NCI-H446 treated with DMSO at 0.1 percent for 48 hours (cell line): ENCODE measurements at places on chromosomes 3 and 15.

GRCh38 chr15:69652293-69652692 is 199.7 kb downstream of the RPLP1 start:
- DNase-seq: no peak

DNA sequence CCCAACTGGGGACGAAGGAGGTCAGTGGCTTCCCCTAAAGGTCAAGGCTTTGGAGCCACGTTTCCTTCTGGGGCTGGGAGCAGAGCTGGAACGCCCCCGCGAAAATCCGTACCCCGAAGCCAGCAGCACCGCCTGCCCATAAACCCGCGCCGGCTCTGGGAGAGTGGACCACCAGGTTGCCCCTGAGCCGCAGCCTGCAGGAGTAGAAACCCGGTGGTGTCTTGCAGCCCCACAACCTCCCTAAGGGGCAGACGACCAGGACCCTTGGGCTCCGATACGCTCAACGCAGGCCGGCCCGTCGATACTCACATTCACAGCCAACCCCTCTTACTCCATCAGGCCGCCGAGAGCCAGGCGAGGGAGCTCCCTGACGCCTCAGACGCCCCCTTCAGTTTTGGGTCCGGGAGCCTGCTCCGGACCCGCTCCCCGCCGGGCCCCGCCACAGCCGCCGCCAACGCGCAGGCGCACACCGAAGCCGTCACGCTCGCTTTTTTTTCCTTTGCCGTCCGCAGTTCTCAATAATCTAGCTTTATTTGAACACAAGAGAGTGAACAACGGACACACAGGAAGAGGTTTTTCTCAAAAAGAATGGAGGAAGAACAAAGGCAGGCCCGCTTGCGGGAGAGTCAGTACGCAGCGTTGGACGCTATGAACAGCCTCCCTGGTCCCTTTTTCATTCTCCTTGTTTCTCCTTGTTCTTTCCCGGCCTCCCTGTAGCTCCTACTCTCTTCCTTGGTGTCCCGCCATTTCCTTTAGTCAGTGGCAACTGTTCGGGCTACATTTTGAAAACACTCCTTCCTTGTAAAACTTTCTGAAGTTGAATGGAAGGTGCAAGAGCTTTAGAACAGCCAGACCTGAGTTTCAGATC is at the start of gene ZNF106:
TSS of gene ZNF106 (minus strand) at position 471 of the 868 bp plus-strand sequence. CDS start 18,852 bp downstream, outside the sequence.
- peak; percentile 81 for DNase-seq

- DNase-seq: no peak
These were observed 44.6 kb downstream of the PTPN23 start for GRCh38 chr3:47425383-47425778.

DNA sequence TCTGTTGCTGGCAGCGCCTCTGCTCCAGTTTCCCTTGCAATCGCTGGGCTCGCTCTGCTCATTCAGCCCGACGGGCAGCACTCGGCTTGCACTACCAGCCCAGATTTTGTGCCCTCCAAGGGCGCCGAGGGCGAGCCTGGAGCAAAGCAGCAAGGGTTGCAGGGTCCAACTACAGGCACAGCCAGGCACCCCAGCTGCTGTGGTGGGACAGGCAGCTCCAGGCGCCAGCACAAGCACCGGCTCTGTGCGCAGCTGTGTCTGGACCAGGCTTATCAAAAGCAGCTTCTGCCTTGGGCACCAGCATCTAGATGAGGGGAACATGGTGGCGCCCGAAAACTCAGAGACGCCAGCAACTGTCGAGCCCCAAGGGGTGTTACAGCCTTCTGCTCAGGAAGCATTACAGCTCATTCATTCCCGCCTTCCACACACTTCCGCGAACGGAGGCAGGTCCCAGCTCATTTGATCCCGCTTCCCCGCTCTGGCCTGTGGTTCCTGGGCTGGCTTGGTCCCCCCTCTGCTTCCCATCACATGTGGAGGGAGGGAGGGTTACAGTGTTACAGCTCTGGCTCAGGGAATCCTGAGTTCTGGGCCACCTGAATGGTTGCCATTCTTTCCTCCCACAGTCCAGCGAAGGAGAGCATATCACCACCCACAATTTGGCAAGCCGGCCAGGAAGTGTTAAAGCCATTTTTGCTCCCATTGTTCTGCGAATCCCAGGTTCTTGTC is 409.9 kb upstream of the ALCAM start:
- DNase-seq: no peak

GRCh38 chr15:44790656-44791055 is 54.3 kb downstream of the TRIM69 start:
- DNase-seq: no peak

- no peak for DNase-seq
These were observed 45.1 kb downstream of the ZBTB38 start for GRCh38 chr3:141413391-141413790.

- no peak for DNase-seq
These were observed 12.3 kb upstream of the NR1I2 start for GRCh38 chr3:119769394-119770149.

DNA sequence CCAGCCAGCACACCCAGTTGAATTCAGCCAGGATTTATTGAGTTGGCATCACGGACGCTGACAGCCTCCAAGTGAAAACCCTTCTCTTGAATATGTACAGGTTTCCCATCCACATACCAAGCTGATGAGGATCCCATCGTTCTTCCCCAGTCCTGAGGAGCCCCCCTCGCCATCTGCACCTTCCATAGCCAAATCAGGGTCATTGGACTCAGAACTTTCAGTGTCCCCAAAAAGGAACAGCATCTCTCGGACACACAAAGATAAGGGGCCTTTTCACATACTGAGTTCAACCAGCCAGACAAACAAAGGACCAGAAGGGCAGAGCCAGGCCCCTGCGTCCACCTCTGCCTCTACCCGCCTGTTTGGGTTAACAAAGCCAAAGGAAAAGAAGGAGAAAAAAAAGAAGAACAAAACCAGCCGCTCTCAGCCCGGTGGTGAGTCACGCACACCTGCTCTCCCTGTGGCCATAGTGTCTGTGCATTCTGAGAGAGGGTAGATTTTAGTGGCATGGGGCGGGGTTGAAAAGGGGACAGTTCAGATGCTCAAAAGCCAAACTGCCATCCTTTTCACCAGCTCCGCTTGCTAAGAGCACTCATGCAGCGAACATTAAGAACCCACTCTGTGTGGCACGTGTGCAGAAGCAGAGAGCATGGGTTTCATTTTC is 51.2 kb downstream of the KLHL25 start:
- DNase-seq: no peak
